ENCODE measurements at places on chromosomes 7 and 10. TPM values are rescaled to one million over a fixed set of nuclear protein-coding genes. Genes with fewer than 3 reads are reported as not detected.

DNA sequence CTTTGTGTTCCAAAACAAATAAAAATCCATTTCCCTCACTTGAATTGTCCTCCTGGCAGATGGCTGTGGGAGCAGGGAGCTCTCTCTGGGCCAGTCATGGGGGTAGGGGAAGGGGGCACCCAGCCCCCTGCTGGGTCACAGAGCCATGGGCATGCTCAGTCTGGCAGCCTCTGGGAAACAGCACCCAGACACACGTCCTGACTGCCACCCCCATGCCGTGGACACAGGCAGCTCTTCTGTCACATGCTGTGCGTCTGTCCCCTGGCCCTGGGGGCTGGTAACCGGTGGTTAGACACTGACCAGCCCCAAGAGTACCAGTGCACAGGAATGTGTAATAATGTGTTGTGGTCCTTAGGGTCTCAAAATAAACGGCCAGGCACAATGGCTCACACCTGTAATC lies 47.0 kb downstream of the RASGEF1A start:
- DNase-seq, result no peak

The LIPJ gene
- total RNA-seq, result not detected

GRCh38 chr7:24191362-24191761 lies 92.6 kb upstream of the NPY start:
- no peak for DNase-seq

The ASB10 gene
- not detected for total RNA-seq

The CPED1 gene
- total RNA-seq, result not detected

The ARL3 gene
- 3.9 TPM for total RNA-seq

DNA sequence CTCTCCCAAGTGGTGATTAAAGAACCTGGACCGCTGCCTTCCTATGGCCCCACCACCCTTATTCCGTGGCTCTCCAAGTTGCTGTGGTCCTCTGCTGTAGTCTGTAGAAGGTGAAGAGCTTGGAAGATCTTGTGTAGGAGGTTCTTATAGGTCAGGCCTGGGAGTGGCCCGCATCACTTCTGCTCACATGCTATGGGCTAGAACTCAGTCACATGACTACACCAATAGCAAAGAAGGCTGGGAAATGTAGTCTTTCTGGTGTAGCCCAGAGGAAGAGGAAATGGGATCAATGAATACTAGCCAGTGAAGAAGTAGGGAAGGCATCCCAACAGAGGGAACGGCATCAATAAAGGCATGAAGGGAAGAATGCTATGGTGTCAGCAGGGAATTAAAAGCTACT lies 41.3 kb upstream of the AOAH start:
- DNase-seq, result no peak

- DNase-seq, result no peak
Measured at GRCh38 chr10:119233821-119234220, 26.4 kb downstream of the GRK5 start.

DNA sequence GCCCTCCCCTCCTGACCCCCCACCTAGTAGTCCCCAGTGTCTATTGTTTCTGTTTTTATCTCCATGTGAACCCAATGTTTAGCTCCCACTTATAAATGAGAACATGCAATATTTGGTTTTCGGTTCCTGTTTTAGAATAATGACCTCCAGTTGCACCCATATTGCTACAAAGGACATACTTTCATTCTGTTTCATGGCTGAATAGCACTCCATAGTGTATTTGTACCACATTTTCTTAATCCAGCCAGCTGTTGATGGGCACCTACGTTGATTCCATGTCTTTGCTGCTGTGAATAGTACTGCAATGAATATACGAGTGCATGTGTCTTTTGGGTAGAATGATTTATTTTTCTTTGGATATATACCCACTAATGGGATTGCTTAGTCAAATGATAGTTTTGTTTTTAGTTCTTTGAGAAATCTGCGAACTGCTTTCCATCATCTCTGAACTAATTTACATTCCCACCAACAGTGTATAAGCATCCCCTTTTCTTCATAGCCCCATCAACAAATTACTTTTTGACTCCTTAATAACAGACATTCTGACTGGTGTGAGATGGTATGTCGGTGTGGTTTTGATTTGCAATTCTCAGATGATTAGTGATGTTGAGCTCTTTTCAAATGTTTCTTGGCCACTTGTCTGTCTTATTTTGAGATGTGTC lies 128.4 kb upstream of the PHYHIPL start:
- no peak for DNase-seq

DNA sequence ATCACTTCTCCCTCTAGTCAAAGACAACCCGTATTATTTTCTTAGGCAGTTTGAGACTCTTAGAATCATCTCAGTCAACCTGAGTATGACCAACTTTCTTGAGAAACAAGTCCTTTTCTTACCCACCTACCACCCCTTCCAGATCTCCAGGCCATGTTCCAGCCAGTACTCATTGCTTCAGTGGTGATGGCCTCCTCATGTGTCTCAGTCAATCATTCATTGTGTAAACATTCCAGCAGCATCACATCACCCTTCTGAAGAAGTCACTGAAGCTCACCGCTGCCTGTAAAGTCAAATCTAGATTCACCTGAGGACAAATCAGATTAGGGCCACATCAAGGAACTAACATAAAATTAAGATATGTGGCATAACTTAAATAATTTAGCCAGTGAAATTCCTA lies 467.2 kb upstream of the NRP1 start:
- no peak for DNase-seq

The CPXM2 gene
- total RNA-seq, result not detected

The ASAH2 gene
- 5.0 TPM for total RNA-seq

The OR6B1 gene
- total RNA-seq, result not detected

The SHTN1 gene
- total RNA-seq, result 0.40 TPM

The OR2A5 gene
- total RNA-seq, result not detected

DNA sequence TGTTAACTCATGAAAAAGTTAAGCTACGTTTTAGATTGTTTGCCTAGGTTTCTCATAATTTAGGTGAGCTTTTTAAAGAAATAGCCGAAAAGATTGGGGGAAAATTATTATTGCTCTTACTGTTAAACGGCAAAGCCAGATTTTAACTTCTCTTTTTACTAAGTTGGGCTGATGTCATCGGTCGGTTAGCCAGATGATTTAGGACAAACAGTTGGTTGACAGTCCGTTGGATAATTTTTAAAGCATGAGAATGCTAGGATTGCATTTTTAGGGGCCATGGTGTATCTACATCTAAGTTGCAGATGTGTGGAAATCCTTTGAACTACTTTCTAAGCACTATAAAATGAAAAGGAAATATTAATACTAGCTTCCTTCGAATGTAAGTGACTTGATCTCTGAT lies 280.9 kb upstream of the AKR1E2 start:
- no peak for DNase-seq

The PDGFA gene
- 7.7 TPM for total RNA-seq

GRCh38 chr7:43479042-43479441 lies 103.9 kb upstream of the STK17A start:
- peak; percentile 10 for DNase-seq

GRCh38 chr7:66557214-66558200 lies 71.2 kb upstream of the KCTD7 start:
- peak; percentile 78 for DNase-seq

GRCh38 chr10:7696545-7696944 lies 6.6 kb upstream of the ITIH2 start:
- no peak for DNase-seq
